Sigmoid colon (tissue), 7 donors: ENCODE measurements at places on chromosomes 4 and X. TPM values are rescaled to one million over a fixed set of nuclear protein-coding genes. Genes with fewer than 3 reads are reported as not detected.

- no peaks in the 10 kb centered on the region for H3K4me1 ChIP-seq
- H3K27me3 ChIP-seq: no peaks in the 10 kb centered on the region
- no peak for DNase-seq
- no peaks in the 10 kb centered on the region for H3K36me3 ChIP-seq
- H3K4me3 ChIP-seq: no peak overlapping the region
- no peak overlapping the region for H3K27ac ChIP-seq
Measured at GRCh38 chr4:10413177-10413576, 44.0 kb downstream of the ZNF518B start.

DNA sequence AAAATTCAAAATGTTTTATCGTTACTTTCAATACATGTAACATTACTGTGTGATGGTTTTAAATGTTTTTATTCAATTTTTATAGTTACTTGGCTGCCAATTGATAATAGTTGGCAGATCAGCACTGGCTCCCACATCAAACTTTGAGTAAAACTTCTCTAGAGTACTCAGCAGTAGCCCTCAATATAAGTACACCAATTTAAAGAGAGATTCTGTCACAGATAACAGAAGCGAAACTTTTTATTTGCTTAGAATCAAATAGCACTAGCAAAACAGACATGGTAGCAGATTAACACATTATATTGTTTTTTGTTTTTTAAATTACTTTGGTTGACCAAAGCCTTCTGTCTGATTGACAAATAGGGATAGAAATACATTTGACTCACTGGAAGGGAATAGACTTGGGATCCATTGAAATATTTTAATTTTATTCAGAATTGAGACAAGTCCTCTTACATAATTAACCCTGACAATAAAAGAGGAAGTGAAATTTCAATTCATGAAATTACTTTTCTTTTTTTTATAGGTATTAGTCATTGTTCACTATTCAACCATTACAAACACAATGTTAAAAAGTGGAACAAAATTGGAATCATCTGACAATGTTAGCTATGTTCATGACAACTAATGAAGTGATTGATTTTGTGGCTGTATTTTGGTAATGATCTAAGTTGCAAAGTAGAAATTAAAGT is 554.9 kb downstream of the KLHL4 start:
- no peaks in the 10 kb centered on the region for H3K36me3 ChIP-seq
- no peaks in the 10 kb centered on the region for H3K27me3 ChIP-seq
- no peak for DNase-seq
- no peaks in the 10 kb centered on the region for H3K4me1 ChIP-seq
- H3K4me3 ChIP-seq: no peak overlapping the region

SLC4A4 gene
- 3.0 TPM for total RNA-seq

- H3K36me3 ChIP-seq: peaks cover 14% of the 10 kb centered on the region
- H3K4me1 ChIP-seq: peaks cover 6% of the 10 kb centered on the region
- no peak overlapping the region for H3K4me3 ChIP-seq
Measured at GRCh38 chr4:139472852-139473251, 18.9 kb downstream of the RAB33B start.

DNA sequence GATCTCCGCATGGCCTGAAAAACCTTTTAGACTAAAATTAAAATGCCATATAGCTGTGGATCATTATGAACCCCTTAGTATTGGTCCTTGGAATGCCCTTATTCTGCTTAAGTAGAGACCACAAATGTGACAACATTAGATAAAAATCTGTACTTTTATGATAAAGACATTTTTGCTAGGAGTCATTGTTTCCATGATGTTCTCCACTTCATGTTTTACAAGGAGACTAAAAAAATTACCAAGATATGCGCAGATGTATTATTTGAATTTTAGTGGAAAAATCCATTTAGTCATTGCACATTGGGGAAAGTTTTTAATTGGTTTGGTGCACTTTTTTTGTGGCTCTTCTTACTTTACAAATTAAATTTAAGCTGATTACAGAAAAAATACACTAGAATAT is 85.1 kb upstream of the HPRT1 start:
- H3K27me3 ChIP-seq: no peaks in the 10 kb centered on the region
- no peaks in the 10 kb centered on the region for H3K4me1 ChIP-seq
- no peaks in the 10 kb centered on the region for H3K36me3 ChIP-seq

- H3K4me1 ChIP-seq: no peaks in the 10 kb centered on the region
- no peaks in the 10 kb centered on the region for H3K27me3 ChIP-seq
- no peaks in the 10 kb centered on the region for H3K36me3 ChIP-seq
- no peak for DNase-seq
Measured at GRCh38 chrX:123169247-123169901, 14.7 kb upstream of the GRIA3 start.

SLC26A1 gene
- not detected for total RNA-seq

DNA sequence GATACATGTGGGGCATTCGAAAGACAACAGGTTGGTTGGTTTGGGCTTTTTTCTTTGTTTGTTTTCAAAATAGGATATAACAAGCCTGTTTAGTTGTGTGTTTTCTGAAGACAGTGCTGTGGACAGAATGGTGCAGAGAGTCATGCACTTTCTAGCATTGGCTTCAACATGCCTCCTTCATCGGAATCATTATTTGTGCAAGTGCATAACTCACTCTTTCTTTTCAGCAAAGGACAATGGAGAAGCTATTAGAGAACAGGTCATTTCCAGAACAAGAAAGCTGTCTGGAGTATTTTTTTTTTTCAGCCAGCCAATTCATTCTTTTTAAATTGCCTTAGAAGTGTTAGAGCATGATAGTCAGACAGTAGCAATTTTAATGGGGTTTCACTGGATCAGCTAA is 225.8 kb downstream of the STK32B start:
- H3K36me3 ChIP-seq: no peaks in the 10 kb centered on the region
- no peak overlapping the region for H3K4me3 ChIP-seq
- H3K4me1 ChIP-seq: no peaks in the 10 kb centered on the region
- DNase-seq: no peak
- H3K27me3 ChIP-seq: no peaks in the 10 kb centered on the region
- no peak overlapping the region for H3K27ac ChIP-seq

GRCh38 chr4:174056959-174057358 is 226.5 kb downstream of the FBXO8 start:
- peaks cover 8% of the 10 kb centered on the region for H3K4me1 ChIP-seq
- no peaks in the 10 kb centered on the region for H3K36me3 ChIP-seq
- H3K27ac ChIP-seq: no peak overlapping the region

- no peak overlapping the region for H3K4me3 ChIP-seq
- no peaks in the 10 kb centered on the region for H3K27me3 ChIP-seq
- peaks cover 5% of the 10 kb centered on the region for H3K4me1 ChIP-seq
- no peaks in the 10 kb centered on the region for H3K36me3 ChIP-seq
Measured at GRCh38 chr4:152415980-152416379, 119.9 kb downstream of the FBXW7 start.

MSN gene
- 137 TPM for total RNA-seq

GRCh38 chr4:39166669-39167068 is 15.7 kb upstream of the WDR19 start:
- no peaks in the 10 kb centered on the region for H3K27me3 ChIP-seq
- no peaks in the 10 kb centered on the region for H3K36me3 ChIP-seq
- H3K4me3 ChIP-seq: no peak overlapping the region
- DNase-seq: no peak

TECRL gene
- not detected for total RNA-seq

DNA sequence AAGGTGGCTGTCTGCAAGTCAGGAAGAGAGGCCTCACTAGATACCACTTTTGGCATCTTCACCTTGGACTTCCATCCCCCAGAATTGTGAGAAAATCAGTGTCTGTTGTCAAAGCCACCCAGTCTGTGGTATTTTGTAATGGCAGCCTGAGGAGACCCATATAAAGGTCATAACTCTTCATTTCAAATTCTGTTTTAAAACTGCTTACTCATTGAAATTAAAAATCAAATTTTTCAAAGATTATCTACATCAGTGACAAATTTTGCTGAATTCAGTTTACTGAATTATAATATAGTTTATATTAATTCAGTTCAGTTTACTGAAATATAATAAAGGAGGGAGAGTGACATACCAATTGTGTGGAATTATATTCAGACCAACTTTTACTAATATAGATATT is 133.1 kb upstream of the IL15 start:
- no peaks in the 10 kb centered on the region for H3K4me1 ChIP-seq
- no peak overlapping the region for H3K4me3 ChIP-seq
- no peak overlapping the region for H3K27ac ChIP-seq
- no peak for DNase-seq

GRCh38 chr4:94722748-94723147 is 35.0 kb upstream of the BMPR1B start:
- H3K36me3 ChIP-seq: no peaks in the 10 kb centered on the region
- H3K4me3 ChIP-seq: no peak overlapping the region
- DNase-seq: no peak
- no peak overlapping the region for H3K27ac ChIP-seq
- no peaks in the 10 kb centered on the region for H3K27me3 ChIP-seq

VGLL1 gene
- not detected for total RNA-seq

ACE2 gene
- total RNA-seq: not detected

TLR8 gene
- total RNA-seq: 2.9 TPM

DNA sequence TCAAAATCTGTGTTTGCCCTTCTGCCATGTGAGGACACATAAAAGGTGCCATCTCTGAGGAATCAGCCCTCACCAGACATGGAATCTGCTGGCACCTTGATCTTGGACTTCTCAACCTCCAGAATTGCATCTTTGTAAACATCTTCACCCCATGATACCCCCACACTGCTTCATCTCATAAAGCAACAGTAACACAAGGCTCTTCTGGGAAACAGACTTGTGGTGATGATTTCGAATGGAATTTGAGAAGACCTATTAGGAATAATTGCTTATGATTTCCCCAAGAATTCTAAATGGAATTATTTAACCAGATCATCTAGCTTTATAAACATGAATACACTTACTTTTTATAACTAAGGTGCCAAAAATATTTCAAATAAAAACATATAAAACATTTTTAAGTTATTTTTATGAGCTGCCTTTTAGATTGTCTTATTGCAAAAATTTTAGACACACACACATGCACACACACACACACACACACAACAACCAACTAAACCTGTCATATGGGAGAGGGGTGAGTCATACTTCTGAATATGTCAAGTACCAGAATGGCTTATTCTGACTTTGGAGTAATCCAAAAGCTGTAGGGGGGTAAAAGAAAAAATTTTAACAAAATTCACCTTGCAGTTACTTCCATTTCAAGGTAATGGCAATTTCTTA is 82.0 kb downstream of the USP46 start:
- no peak overlapping the region for H3K4me3 ChIP-seq
- no peaks in the 10 kb centered on the region for H3K27me3 ChIP-seq
- H3K4me1 ChIP-seq: peaks cover 7% of the 10 kb centered on the region

DNA sequence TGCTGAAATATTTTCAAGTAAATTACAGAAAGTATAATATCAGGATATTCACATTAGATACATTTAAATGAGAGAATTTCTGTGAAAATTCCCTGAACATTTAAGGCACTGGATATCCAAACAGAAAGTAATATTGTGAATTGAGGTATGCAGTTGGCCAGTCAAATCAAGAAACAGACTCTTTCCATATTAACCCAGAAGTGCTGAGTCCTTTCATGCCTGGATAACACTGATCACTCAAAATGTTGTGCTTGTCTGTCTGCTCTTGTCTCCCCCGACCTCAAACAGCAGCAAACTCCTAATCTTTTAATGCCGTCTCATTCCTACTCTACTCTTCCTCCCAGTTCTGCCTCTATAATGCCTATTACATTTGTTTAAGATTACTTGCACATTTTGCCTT is 51.2 kb downstream of the TBC1D9 start:
- no peaks in the 10 kb centered on the region for H3K36me3 ChIP-seq
- DNase-seq: no peak
- no peak overlapping the region for H3K27ac ChIP-seq
- no peaks in the 10 kb centered on the region for H3K4me1 ChIP-seq

GLRA3 gene
- under 0.01 TPM for total RNA-seq

TNMD gene
- not detected for total RNA-seq

DNA sequence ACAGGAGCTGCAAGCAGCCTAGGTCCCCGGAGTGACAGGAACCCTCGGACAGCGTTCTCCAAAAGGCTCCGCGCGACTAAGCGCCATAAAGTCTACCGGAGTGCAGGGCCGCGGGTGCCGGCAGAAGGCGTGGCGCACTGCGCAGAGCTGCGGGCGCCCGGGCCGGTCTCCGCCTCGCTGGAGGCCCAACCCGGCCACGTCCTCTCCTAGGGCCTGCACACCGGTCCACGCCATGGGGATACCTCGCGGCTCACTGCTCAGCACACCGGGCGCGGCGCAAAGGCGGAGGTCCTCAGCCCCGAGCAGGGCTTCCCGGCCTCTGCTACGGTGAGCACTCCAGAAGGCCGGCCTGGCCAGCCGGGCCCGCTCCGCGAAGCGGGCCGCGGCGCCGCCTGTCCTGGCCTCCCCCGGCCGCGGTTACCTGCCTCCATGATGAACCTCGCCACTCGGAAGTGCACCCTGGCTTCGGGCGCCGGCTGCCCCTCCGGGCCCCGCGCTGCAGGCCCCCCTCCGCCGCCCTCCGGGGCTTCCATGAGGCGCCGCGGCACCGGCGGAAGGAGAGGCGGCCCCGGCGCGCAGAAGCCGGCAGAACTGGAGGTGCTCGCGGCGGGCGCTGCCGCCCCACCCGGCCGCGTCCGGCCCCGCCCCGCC is at the start of gene CCNQ:
TSS of gene CCNQ (minus strand) at position 599 of the 651 bp plus-strand sequence. CDS start at position 533, 66 bp downstream.
- H3K4me3 ChIP-seq: peak within 1 kb of the TSS; percentile 51
- no peak for DNase-seq
- H3K36me3 ChIP-seq: peaks cover 11% of the 10 kb centered on the region
- no peaks in the 10 kb centered on the region for H3K27me3 ChIP-seq
- peak within 1 kb of the TSS; percentile 79 for H3K27ac ChIP-seq

DNA sequence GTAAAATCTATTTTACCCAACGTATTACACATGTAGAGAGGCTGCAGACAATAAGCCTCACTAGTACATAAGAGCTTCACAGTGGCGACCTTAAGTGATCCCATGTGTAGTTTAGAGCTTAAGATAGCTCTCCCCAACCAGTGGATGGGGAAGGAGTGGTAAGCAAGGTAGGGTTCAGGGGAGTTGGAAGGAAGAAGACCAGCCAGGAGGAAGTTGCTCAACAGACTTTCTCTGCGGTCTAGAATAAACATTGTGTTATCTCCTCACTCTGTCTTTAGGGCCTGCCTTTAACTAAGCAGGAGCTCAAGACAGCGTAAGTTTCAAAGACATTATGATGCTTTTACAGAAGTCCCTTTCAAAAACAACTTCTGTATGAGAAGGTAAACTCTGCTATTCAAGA is 16.8 kb downstream of the MEPE start:
- no peaks in the 10 kb centered on the region for H3K27me3 ChIP-seq
- no peak overlapping the region for H3K4me3 ChIP-seq
- no peaks in the 10 kb centered on the region for H3K36me3 ChIP-seq

DNA sequence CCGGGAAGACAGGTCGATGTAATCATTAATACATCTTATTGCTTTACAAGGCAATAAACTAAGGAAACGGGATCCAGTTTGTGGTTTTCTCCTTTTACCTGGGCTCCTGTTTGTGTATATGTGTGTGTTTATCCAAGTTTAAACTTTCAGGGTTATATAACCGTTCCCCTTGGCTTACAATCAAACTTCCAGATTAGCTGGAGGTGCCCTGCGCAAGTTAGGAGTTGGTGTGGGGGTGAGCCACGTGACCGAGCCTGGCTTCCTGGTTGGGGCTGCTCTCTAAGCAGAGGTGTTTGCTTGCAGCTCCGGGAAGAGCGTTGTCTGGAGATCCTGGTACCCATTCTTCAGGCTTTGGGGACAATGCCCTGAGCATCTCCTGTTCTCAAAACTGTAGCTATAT is 129.2 kb downstream of the FHDC1 start:
- H3K4me3 ChIP-seq: no peak overlapping the region
- no peak overlapping the region for H3K27ac ChIP-seq
- H3K4me1 ChIP-seq: no peaks in the 10 kb centered on the region
- DNase-seq: no peak
